Stimulated activated CD8-positive, alpha-beta memory T cell treated with anti-CD3 and anti-CD28 coated beads, Interleukin-7, amount 100 ng/mL, for 24 hours (primary cell): ENCODE measurements at places on chromosomes 4 and X.

DNA sequence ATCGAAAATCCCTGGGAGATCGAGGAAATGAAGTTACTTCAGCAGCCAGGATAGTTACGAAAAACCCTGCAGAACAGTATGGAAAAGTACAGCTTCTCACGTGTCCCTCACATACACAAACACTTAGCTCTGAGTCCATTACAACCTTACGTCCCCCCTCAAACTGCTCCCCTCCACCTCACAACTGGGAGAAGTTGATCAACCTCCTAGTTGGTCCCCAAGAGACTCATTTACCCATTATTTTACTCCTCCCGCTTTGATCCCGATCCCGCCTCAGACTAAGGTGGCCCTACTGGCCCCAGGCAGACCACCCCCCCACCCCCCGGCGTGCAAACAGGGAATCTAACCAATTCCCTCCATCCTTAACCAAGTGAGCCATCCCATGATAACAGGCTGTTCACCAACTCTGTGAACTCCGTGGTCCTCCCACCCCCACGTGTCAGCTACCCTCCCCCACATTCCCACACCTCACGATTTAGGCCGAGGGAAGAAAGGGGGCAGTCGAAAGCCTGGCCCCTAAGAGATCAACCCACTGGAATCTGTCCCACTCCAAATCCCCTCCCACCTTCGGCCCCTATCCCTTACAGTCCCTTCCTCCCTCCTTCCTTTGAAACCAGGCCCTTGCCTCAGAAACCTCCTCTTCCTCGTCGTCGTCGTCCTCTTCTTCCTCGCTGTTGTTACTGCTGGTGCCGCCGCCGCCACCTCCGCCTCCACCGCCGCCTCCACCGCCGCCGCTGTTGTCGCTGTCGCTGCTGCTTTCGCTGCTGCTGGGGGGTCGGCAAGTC, 755 bp downstream of the ANKRD17 start:
- no peak for DNase-seq

GRCh38 chr4:337143-337931, at the start of gene ZNF141:
Gene ZNF141 (plus strand): TSS chr4:337814. CDS start chr4:337984, 170 bp downstream.
- DNase-seq = peak; percentile 73

- no peak for DNase-seq
These were observed 467.5 kb upstream of the CT83 start for GRCh38 chrX:116930311-116930710.

GRCh38 chr4:141132072-141132708, 1.1 kb downstream of the RNF150 start:
- no peak for DNase-seq

DNA sequence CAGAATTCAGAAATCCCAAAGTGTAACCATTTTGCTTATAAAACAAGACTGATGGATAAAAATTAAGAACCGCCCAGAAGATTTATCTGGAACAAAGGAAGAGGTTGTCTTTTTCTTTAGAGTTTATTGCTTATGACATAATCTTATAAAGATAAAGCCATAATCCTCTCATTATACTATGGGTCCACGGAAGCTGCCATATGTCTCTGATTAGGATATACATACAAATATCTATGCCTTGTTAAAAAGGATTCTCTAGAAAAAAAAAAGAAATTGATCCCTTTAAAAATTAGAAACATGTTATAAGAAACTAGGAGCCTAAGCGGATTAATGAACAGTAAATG, 70.5 kb downstream of the RELL1 start:
- no peak for DNase-seq

DNA sequence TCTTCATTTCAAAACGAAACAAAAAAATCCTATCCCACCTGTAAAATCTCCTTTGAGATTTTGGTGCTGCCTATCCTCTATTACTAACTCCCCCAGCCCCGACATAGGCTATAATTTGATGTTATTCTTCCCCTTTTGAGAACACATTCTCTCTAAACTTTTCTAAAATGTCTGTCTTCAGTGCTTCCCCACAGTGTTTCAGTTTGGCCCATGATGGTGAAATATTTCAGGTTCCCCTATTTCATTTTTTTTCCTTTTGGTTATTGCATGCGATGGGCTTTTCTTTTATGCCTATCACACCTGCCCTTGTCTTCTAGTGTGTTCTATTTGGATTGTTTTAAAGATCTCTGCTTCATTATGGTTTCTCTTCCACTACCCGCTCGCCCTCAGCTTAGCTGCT, 14.7 kb downstream of the BCORL1 start:
- DNase-seq = no peak

- no peak for DNase-seq
These were observed 21.4 kb upstream of the PPP2R2C start for GRCh38 chr4:6493658-6494304.

DNA sequence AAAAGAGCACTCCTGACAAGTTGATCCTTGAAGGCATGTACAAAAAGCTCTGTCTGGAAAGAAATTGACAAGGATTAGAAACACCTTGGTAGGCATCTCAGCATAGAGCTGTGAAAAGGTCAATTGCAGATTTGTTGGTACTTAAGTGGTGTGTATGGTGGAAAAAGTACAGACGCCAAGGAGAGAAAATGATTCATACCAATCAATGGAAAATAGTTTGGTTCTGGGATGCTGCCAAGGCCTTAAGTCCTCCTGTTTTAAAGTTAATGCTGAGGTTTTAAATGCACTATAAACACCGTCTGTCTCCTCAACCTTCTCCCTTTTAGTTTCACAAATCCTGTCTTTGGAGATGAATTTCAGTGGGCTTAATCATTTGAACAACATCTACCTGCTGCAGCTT, 524.1 kb downstream of the IL15 start:
- no peak for DNase-seq

DNA sequence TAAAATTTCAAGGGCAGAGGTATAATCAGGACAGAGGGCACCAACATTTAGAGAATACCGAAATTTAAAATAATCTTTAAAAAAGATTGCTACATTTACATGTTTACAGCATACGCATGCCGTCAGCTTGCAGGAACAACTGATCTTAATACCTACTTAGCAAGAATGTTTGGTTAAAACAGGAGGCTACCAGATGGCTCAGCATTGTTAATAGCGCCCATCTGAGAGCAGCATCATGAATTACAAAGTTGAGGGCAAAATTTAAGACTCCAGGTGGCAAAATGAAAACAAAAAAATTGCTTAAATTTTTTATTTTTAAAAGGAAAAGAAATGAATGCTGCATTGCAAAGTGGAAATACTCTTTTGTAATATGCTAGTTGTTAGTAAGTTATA, 241.3 kb downstream of the C4orf33 start:
- no peak for DNase-seq

GRCh38 chr4:6888506-6889071, 21.0 kb upstream of the TBC1D14 start:
- no peak for DNase-seq

- no peak for DNase-seq
These were observed 33.7 kb downstream of the ADAD1 start for GRCh38 chr4:122412547-122412946.

GRCh38 chrX:129957241-129958082, 25.0 kb upstream of the BCORL1 start:
- DNase-seq = no peak

DNA sequence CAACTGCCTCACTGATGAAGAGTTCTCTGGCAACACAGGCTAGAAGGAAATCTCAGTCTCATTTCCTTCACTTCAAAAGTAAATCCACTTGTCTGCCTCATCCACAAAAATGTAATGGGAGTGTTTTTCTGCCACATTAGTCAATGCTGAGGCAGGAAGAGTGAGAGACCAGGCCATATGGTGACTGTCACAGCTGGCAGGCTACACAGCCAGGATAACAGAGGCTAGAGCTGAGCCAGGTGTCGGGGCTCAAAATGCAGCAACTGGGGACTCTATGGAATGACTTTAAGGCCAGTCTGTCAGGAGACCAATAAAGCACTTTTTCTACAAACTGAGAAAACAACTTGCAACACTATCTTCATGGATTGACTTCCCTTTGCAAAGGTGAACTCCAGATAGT, 204.2 kb downstream of the GPC3 start:
- no peak for DNase-seq

DNA sequence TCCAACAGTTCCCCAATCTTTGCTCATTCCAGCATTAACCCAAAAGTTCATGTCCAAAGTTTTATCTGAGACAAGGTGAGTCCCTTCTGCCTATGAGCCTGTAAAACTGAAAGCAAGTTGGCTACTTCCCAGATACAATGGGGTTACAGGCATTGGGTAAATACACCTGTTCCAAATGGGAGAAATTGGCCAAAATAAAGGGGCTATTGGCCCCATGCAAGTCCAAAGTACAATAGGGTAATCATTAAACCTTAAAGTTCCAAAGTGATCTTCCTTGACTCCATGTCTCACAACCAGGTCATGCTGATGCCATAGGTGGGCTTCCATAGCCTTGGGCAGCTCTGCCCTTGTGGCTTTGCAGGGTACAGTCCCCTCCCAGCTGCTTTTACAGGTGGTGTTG, 511.7 kb upstream of the KLHL4 start:
- DNase-seq = no peak

DNA sequence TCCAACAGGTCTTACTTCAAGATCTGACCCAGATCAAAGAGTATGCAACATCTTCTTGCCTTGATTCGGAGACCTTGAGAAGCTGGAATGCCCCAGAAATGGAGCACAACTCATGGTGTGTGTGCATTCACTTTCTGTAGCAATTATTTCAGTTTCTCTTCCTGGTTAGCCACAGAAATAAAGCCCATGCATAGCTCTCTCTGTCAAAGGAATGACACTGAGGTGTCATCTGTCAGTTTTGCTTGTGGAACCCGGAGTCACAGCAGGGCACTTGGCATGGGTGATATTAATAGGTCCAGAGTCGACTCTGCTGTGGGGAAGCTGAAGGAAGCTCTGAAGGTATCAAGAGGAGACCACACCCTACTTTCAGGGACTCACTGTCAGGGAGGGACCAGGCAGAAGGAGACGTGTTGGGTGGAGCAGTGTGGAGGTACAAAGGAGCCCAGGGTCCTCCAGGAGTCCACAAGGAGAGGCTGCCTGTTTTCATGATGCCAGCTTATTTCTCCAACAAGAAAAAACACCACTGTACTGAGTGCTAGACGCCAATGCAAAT, 10.7 kb downstream of the CLNK start:
- no peak for DNase-seq

- no peak for DNase-seq
These were observed 53.7 kb downstream of the ZFX start for GRCh38 chrX:24203072-24203808.

DNA sequence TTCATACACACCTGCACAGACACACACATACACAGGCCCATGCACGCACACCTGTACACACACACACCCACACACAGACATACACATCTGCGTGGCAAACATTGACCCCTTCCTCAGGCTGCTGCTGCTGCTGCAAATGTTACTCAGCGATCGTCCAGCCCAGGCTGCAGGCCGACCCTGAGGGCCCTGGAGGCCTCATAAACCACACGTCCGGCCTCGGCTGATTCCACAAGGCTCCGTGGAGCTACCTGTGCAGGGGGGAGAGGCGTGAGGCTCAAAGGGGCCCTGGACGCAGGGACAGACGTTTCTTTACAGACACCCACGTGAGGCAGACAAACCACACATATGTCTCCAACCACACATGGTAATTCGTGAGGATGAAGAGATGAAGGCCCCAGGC, 53.9 kb upstream of the PPP2R3B start:
- no peak for DNase-seq

DNA sequence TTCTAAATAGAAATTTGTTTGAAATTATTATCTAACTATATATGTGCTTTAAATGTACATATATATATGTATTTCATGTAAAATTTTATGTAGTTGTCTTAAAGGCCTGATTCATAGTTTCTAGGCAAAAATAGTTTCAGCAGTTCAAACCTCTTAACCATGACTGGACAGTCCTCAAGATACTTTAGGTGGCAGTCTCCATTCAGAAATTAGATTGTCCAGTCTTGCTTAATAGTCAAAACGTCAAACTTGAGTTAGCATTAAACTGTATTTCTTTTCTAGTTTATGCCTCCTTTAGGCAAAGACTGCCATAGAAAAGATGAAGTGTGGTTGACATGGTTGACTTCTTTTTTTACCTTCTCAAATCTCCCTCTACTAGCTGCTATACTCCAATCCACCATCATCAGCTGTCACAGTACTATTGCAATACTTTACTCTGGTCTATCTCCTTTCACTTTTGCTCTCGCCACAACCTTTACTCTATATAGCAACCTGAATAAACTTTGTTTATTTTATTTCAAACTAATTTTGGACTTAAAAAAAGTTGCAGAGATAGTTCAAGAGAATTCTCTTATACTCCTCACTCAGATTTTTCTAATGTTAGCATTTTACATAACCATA, 395.6 kb upstream of the DIPK2B start:
- no peak for DNase-seq

DNA sequence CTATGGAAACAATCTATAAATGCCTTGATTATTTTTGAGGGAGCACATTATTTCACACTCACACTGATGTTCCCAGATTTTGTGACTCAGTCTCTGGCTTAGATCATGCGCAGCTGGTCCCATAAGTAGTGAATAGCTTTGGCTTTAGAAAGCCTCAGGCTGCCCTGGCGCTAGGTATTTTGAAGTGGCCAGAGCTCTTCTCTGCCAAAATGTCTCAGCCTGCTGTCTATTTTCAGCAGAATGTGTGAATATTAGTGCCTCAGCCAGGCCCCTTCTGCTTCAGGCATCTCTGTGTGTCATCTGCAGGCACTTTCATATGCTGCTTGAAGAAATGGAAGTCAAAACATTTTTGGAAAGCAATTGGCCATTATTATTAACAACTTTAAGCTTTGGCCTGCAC, 931.0 kb upstream of the INTU start:
- DNase-seq = no peak

DNA sequence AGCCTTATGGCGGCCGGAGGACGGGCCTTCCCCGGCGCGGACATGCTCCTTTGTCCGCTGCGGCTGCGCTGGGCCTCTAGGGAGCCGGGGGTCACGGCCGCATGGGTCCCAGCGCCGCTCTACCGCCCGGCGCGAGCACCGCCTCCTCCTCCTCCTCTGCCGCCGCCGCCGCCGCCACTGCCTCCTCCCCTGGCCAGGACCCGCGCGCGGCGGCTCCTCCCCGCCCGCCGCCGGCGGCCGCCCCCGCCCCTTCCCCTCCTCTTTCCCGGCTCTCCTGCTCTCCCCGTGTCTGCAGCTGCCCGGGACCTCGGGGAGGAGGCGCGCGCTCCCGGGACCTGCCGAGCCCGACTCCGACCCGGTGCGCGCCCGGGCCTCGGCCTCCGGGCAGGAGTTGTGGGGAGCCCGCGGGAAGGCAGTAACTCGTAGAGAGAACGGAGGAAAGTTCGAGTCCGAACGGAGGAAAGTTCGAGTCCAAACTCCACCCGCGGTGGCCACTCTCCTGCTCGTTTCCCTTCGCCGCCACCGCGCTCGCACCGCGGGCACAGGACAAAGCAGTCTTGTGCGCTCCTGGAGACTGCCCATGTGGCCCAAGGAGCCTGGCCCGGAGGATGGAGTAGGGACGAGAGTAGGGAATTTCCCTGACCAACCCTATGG, at the start of gene ADGRA3:
TSS of gene ADGRA3 (minus strand) at position 179 of the 654 bp plus-strand sequence. CDS start 282 bp downstream, outside the sequence.
- DNase-seq = no peak

DNA sequence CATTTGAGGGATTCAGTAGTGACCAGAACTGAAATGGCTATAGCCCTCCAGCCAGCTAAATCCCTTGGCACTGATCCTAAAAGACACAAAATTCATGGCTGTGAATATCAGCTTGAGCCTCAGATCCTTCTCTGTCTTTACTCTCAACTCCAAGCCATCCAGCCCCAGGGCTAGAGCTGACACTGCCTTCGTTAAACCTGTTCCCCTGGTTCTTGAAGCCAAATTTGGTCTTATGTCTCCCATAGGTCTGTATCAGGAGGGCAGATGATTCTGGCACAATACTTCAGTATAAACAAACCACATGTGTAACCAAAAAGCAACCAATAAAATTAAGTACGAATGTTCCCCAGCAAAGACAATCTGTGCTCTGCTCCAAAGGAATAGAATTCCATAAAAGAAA, 78.0 kb downstream of the ANOS1 start:
- no peak for DNase-seq
